ENCODE measurements at places on chromosomes 1 and 21.

GRCh38 chr21:41428311-41428710 lies 2.3 kb downstream of the MX1 start:
- DNase-seq = peak; percentile 9

GRCh38 chr1:110012100-110012780 lies 22.2 kb upstream of the STRIP1 start:
- DNase-seq = no peak

DNA sequence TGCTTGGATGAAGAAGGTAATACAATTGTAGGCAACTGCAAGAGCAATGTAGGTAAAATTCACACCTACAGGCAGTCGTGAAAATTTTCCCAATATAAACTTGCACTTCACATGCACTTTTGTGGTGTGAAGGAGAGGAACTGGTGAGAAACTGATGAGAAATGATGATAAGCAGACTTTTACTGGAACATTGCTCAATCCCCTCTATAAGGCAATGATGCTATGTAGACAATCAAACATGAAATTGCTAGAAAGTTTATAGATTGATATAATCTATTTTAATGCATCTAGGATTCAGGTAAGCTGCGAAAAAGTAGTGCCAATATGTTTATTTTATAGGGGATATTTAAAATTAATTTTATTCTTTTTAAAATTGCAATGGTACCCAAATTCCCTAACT lies 802.2 kb downstream of the KCNT2 start:
- no peak for DNase-seq

DNA sequence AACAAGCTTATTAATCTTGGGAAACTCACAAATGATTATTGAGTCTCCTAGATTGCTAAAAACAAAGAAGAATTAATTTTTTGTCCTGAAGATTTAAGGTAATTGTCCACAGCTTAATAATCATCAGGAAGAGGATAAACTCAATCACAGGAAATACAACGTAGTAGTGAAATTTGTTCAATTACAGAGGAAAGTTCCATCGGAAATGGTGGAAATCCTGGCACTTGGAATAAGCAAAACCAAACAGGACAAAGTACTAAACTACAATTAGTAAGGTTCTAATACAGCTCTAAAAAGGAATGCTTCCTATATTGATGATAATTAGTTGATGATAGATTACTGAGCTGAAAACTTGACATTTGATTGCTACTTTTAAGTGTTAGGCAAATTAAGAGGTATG lies 485.4 kb downstream of the USP25 start:
- DNase-seq = no peak

- DNase-seq = no peak
These were observed 173.4 kb upstream of the RUNX1 start for GRCh38 chr21:35222541-35222941.

DNA sequence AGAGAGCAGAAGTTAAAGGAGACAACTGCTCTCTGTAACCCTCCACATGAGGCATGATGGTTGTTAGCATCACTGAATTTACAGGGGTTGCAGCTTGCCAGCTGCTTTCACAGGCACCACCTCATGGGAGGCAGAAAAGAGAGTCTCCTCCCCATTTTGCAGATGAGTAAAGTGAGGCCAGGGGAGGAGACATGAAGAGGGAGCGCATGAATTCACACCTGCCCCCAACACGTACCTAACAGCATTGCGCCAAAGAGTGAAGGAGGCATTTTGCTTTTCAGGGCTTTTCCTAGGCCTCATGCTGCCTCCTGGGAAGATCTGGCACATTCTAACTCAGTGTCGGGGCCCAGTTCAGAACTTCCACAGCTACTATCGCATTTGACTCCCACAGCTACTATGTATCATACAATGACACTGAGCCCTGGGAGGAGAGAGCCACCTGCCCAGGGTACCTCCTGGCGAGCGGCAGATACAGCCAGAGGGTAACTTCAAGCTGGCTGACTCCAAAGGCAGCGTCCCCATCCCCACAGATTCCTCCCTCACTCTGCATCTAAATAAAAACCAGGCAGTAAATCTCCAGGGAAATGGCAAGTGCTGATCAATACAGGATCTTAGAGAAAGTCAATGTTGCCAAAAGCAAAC lies 34.0 kb downstream of the GLIS1 start:
- no peak for DNase-seq

GRCh38 chr1:219798283-219799030 lies 129.9 kb downstream of the SLC30A10 start:
- DNase-seq = no peak

All from activated CD4-positive, alpha-beta T cell treated with anti-CD3 and anti-CD28 coated beads for 1 hour (primary cell).